ENCODE measurements at places on chromosomes 7 and 10.
A peak's percentile ranks its signal among the peaks of the same experiment; 100 is the strongest.

GRCh38 chr10:6786579-6787031, 206.5 kb upstream of the PRKCQ start:
- DNase-seq = no peak

DNA sequence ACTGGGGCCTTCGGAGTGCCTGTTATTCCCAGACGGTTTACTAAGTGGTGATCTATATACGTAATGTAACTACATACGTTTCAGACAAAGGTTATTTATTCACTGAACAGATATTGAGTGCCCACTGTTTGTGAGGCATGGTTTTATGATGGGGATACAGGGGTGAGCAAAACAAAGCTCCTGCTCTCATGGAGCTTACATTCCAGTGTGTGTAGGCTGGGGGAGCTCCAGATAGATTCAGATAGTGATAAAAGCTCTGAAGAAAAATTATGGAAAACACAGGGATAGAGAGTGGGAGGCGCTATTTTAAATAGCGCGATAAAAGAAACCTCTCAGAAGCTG, 466 bp upstream of the DNAJB12 start:
- no peak for DNase-seq

- no peak for DNase-seq
Observed at GRCh38 chr7:37289367-37289766, 159.3 kb downstream of the ELMO1 start.

- peak; percentile 13 for DNase-seq
Observed at GRCh38 chr7:17274551-17275245, 23.8 kb upstream of the AHR start.

- peak; percentile 87 for DNase-seq
Observed at GRCh38 chr7:83468251-83468739, 180.6 kb downstream of the SEMA3E start.

DNA sequence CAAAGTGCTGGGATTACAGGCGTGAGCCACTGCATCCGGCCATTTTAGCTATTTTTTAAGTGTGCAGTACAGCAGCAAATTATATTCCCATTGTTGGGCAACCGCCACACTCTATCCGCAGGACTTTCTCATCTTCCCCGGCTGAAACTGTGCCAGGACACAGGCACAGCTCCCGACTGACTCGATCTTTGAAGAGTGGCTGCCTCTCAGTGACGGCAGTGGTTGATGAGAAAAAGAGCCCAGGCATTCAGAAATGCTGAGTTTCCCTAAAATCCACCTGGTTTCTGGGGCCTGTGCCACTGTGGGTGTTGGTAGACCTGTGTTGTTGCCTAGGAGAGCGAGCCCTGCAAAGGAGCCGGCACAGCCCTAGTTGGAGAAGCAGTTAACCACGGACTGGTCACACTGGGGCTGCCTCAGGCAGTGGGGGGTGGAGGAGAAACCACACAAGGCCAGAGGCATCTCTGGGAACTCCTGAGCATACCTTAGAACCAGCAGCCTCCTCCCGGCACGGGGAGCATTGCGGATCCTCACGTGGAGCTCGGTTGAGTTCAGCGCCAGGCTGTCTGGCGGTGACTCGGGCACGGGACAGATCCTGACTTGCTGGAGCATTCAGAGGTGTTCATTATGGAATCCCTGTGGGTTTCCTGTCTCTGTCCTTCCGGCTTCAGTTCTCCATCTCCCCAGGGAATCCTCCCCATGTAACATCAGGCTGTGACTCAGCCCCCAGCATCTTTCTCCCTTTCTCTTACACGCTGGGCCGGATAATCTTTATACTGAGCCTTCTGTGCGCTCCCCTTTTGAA, 16.2 kb downstream of the PFKFB3 start:
- DNase-seq = peak; percentile 81

GRCh38 chr10:103072276-103072675, 120.8 kb downstream of the NT5C2 start:
- DNase-seq = no peak

GRCh38 chr10:60258429-60258797, 131.3 kb downstream of the ANK3 start:
- DNase-seq = no peak
